8988T (cell line): ENCODE measurements at places on chromosomes 13 and 19.

GRCh38 chr13:75147946-75148345 lies 334.0 kb downstream of the TBC1D4 start:
- no peak for DNase-seq

DNA sequence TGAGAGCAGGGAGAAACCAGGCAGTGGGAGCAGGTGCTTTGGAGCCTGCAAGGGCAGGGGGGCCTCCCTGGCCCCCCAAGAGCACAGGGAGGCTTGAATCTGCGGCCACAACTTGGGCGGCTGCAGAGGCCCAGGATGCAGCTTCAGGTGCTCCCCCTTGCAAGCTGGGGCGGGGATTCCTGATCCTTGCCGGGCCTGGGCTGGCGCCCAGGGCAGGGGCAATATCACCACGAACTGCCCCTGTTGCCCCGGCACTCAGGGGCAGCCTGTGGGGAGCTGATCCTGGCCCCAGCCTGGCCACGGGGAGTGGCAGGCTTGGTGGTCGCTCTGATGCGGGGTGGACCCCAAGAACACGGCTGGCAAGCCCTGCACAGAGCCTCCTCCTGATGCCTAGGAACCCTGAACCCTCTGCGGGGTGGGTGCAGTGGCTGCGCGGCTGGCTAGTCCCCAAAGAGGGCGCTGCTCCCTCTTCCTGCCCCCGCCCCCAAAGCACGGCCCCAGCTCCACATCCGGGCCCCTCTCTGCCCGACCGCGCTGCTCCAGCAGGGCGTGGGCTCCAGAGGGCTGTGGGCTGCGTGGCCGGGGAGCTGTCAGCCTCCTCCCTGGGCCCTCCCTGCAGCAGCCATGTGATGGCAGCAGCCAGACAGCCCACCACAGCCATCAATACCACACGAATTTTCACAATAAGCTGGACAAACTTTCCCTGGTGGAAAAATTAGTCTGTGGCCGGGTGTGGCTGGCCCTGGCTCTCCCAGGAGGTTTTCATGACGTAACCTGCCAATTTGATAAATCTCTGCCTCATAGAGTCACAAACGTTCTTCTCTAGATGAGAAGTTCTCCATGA lies 21.0 kb downstream of the TNFSF9 start:
- peak; percentile 24 for DNase-seq

- DNase-seq, result no peak
Observed at GRCh38 chr13:105972811-105973590, 562.5 kb downstream of the EFNB2 start.

GRCh38 chr19:7476777-7477494 lies 11.9 kb downstream of the PEX11G start:
- DNase-seq, result no peak

GRCh38 chr19:18023622-18024251 lies 15.8 kb downstream of the ARRDC2 start:
- DNase-seq, result no peak

DNA sequence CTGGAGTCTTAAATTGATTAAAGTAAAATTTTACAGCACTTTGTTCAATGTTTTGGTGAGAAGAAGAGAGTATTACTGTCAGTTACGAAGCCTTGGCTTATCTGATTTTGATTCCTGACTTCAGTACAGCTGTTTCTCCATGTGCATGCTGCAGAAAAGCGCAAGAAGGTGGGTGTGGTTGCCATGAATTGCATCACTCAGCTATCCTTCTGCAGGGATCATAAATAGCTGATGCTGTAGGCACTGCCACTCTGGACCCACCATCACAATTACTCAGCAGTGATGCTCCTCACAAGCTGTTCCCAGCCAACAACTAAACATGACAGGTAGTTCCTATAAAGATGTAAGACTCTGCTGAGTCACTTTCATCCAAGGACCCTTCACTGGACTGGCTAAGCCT lies 321.2 kb downstream of the IRS2 start:
- DNase-seq, result no peak

DNA sequence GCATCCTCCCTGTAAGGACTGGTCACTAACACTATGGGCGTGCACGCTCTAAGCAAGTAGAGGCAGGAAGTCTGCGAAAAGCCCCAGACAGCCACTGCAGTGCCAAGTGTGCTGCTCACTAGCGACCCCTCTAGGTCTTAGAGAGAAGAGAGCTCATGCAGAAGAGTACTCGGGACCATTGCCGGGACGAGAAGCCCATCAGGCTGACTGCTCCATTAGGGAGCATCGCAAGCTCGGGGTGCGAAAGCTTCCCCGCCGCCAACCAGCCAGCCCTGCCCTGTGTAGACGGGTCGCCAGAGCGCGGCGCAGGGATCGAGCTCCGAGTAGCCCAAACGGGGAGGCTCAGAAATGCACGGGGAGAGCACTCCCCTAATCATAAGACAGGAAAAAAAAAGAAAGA lies 16.6 kb downstream of the POU4F1 start:
- DNase-seq, result no peak

DNA sequence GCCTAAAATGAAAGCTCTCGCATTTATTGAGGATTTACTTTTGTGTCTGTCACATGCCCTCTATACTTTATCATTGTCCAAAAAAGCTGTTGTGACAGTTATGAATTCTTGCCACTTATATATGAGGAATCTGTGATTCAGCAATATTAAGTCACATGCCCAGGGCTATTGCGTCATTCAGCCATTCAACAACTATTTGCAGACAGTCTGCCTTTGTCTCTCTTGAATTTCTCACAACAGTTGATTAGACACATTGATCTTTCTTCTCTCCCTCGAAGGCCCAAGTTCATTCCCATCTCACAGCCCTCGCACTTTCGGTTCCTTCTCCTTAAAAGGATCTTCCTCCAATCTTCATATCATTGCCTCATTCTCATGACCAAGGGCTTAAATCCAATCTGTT lies 342.6 kb downstream of the MZT1 start:
- no peak for DNase-seq

GRCh38 chr13:23902975-23903905 lies 5.9 kb upstream of the C1QTNF9B start:
- DNase-seq, result no peak

DNA sequence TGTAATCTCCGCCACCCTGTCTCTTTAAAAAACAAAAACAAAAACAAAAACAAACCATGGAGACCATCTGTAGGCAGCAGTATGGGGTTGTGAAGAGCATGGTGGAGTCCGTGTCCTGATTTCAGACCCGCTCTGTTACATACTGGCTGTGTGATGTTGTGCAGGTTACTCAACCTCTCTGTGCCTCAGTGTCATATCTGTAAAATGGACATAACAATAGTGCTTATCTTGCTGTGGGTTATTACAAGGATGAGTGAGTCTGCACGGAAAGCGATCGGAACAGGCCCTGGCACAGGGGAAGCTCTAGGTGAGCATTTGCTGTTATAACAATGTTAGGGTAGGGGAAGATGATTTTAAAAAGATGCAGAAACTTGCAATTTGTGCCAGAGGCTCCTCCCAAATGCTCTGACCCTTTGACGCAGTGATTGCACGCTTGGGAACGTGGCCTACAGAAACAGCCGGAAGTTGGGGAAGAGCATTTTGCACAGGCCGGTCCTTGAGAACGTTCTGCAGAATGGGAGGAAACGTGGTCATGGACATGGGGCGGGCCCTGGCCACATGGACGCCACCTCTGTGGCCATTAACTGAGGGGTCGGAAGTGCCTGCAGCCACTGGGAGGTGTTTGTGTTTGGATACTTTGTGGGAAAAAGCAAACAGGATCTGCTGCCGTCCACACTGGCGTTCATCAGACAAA lies 15.7 kb upstream of the SELENOW start:
- DNase-seq, result no peak

DNA sequence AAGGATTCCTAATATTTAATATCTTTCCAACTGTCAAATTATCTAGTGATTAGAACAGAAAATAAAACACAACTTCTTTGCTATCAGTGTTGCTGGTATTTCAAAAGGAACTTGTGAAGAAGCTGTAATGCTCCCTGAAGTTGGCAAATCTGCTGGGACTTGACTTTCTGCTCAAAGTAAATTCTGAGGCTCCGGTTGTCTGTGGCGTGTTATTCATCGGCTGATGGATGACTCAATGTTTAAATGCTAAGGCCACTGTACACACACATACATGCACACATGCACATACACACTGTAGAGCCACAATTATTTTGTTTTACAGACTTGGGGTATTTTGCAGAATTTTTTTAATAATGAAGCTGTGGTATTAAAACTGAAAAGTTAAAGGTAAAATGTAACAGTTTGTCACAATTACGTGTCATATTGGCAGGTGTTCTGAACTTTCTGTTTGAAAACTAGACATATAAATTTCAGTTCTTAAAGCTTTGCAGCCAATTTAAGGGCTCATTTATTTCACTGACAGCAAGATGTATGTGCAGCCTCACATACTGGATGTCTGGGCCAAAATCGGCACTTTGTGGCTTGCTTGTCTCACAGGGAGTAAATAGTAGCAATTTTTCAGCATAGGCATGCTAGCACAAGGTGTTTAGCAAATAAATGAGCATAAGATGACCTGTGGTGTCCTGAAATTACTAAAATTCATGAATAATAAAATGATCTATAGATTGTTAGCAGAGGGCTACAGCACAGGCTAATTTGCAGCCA lies 1691.7 kb upstream of the PCDH20 start:
- DNase-seq, result no peak

DNA sequence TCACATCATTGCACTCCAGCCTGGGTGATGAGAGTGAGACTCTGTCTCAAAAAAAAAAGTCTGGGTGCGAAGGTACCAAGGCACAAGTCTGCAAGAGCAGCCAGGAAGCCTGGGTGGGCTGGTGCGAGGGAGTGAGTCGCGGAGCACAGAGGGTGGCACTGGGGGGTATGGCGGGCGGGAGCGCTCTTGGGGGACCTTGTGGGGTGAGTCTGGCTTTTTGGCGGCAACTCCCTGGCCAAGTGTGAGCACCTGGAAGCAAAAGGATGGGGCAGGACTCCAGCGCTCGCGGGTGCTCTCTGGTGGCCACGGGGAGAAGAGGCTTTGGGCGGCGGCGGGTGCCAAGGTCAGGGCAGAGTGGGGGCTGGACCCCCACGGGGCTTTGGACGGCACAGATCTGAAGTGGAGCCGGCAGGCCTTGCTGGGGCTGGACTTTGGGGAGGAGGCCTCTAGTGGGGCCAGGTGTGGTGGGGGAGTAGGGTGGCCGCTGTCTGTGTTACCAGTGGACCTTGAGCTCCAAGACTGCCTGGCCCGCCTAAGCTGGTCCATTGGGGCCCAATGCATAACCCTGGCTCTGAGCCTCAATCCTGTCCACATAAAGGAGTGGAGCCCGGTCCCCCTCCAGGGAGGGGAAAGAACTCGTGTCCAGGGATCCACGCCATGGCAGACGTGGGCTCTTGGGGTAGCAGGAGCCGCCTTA lies 1.6 kb downstream of the P2RY11 start:
- DNase-seq, result no peak

DNA sequence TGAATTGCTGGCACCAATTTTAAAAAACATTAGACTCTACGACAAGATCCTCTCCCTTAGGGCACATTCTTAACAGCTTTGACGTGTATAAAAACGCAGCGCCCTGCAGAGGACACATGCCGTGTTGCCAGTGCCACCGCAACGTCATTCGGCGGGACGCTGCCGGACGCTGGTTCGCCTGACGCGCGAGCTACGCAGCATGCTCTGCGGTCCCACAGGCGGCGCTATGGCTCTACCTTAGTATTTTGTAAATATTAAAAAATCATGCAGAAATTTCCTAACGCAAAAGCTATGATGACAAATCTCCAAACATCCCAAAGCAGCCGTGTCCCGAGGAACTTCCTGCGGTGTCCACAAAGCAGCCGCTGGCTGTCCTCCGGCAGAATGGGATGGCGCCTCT lies 4.2 kb upstream of the ADPRHL1 start:
- no peak for DNase-seq

GRCh38 chr19:4807188-4807587 lies 15.7 kb downstream of the FEM1A start:
- DNase-seq, result no peak

GRCh38 chr19:17910791-17911360 lies 21.9 kb upstream of the CCDC124 start:
- DNase-seq, result no peak

GRCh38 chr19:33813391-33814101 lies 16.9 kb downstream of the KCTD15 start:
- DNase-seq, result peak; percentile 28

DNA sequence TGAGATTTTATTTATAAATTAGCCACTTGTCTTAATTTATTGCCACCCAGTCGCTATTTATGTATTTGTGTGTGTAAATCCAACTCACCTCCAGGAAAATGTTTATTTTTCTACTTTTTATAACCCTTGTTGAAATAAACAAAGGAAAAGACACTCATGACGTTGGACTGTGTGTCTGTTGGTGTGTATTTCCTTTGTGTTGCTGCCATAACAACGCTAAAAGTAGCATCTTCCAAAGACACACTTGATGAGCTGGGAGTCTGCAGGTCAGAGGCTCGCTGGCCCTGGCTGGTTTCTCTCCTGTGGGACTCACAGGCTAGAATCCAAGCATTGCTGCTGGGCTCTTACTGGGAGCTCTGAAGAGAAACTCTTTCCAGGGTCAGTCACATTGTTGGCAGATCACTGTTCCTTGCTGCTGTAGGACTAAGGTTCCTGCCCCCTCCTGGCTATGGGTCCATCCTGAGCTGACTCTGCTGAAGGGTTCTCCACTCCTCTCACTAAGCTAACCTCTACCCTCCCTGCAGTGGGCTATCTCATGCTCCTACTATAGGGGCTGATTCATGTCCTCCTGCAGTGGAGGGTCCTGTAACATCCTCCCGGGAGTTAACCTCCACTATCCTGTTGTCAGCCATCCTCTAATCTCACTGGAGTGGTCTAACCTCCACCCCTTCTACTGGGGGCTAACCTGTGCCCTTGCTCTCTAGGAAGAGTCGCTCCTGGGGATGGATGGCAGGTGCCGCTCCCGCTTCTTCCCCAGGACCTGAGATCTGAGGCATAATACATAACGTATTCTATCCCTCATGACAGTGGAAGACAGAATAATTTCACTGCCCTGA lies 2.1 kb downstream of the IFNL2 start:
- DNase-seq, result peak; percentile 56

- no peak for DNase-seq
Observed at GRCh38 chr19:6752256-6753177, 13.0 kb downstream of the TRIP10 start.

- peak; percentile 45 for DNase-seq
Observed at GRCh38 chr13:21458451-21458812, 671 bp downstream of the ZDHHC20 start.

- peak; percentile 43 for DNase-seq
Observed at GRCh38 chr19:13162724-13163608, 12.8 kb downstream of the IER2 start.

DNA sequence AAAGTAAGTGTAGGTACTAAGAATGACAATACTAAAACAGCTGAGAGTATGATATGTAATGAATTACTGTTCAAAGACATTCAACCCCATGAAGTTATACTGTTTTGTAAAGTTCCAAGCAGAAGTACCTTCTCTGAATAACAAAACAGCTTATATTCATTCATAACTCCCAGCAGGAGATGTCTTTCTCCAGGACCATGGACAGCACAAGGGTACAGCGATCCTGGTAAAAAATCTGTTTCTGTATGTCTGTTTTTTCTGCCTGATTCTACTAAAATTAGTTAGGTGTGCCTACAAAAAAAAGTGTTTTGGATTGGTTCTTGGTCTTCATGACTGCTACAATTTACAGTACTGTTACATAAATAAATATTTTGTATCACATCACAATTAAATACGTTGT lies 172.5 kb upstream of the SLITRK5 start:
- no peak for DNase-seq
